Suppressor macrophage treated with lipopolysaccharide for 1 hour (primary cell): ENCODE measurements at places on chromosomes 1 and 21.

GRCh38 chr1:99481391-99481996 is 164.4 kb upstream of the PALMD start:
- DNase-seq = peak; percentile 78

DNA sequence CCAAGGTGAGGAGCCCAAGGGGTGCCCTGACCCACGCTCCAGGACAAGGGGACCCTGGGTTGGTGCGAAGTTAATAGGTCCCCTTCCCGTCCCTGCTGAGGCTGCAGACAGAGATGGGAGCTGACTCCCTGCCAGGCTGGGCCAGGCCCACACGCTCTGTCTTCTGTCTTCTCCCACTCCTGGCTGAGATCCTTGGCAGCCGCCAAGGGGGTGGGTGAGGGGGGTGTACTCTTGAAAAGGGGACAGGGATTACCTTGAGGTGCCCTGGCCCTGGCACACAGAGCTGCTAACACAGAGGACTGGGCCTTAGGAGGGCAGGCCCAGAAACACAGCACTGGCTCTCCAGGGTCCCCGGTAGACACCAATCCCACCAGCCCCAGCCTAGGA is 11.0 kb upstream of the CTRC start:
- no peak for DNase-seq

DNA sequence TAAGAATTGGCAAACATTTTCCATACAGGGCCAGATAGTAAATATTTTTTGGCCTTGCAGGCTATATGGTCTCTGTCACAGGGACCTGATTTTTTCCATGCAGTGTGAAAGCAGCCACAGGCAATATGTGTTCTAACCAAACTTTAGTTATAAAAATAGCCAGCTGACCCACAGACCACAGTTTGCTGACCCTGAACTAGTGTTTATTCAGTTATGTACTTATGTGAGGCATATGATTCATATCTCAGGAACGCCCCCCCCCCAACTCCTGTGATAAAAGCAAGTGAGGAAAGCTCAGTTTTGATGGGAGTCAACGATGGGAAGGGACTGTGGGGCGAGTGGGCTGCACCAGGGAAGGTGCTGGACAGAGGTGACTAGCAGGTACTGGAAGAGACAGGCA is 80.1 kb downstream of the HMGB4 start:
- DNase-seq = no peak

GRCh38 chr21:29407571-29407970 is 108.8 kb downstream of the BACH1 start:
- no peak for DNase-seq

DNA sequence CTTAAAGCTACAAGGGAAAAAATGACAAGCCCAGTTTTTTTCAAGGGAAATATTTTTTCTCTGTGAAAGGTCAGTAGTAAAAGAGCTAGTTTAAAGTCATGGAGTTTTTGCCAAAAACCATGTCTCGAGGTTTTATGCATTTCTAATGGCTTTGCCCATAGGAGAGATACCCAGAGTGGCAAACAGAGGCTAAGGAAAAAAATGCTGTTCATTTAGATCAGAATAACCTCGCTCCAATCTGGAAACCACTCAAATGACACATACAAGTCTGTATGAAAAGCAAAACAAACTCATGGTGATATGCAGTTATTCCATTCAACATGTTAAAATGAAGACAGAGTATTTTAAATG is 36.9 kb upstream of the EDEM3 start:
- DNase-seq = peak; percentile 23

- DNase-seq = no peak
These were observed 112.8 kb upstream of the ADAMTS5 start for GRCh38 chr21:27079636-27080240.

GRCh38 chr1:109815809-109816174 is 52.1 kb upstream of the EPS8L3 start:
- no peak for DNase-seq

DNA sequence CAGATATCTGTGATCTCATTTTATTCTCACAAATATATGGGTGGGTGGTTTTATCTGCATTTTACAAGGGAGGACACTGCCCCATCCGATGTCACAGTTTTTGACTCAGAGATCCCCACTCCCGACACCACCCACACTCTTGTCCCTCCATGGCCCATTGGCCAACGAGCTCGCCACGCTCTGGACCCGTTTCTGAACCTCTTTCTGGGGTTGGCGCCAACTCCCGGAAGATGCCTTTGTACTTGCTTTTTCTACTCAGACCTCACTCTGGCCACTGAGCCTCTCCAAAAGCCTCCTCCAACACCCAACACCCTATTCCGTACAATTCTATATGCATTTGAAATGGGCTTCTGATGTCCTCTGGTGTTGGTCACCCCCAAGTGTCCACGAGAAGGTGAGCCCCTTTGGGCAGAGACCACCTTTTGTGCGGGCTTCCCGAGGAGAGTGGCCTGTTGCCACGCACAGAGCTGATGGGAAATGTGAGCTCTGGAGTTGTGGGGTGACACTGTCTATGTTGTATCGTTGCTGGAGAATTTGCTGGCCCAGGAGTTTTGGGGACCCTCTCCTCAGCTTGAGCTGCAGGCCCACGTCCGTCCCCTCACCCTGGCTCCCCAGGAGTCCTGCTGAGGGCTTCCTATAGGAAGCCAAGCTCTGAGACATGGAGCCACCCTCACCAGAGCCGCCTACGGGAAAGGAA is 366.9 kb upstream of the VAMP3 start:
- DNase-seq = no peak

DNA sequence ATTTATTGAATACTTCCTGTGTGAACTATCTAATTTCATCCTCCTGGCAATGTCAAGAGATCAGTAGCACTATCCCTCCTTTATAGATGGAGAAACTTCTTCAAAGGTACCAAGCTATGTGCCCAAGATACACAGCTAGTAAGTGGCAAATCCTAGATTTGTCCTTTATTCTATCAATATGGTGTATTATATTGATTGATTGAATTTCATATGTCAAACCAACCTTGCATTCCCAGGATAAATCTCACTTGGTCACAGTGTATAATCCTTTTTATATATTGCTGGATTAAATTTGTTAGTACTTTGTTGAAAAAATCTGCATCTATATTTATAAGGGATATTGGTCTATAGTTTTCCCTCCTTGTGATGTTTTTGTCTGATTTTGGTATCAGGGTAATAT is 48.8 kb upstream of the TMEM51 start:
- DNase-seq = no peak

GRCh38 chr1:23062271-23062670 is 43.0 kb downstream of the KDM1A start:
- DNase-seq = no peak

DNA sequence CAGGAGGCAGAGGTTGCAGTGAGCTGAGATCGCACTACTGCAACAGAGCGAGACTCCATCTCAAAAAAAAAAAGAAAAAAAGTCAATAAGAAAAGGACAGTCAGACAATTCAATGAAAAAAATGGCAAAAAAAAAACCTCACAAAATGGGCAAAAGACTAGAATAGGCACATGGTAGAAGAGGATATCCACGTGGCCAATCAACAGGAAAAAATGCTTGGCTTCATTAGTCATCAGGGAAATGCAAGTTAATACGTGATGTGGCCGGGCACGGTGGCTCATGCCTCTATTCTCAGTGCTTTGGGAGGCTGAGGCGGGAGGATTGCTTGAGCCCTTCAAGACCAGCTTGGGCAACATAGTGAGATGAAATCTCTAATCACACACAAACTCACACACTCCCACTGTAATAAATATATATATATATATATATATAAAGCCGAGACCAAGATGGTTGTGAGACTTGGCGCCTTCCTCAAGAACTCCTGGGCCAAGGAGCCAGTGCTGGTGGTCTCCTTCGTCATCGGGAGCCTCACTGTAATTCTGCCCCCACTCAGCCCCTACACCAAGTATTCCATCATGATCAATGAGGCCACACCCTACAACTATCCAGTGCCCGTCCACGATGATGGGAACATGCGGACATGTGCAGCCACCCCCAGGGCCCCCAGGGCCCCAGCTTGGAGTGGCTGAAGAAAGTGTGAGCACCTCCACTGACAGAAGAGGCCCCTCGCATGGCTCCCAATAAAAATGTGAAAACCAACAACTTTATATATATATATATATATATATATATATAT is 22.9 kb upstream of the LEFTY2 start:
- no peak for DNase-seq
